ENCODE measurements at places on chromosomes 2 and 18.

GRCh38 chr18:56214706-56215105 lies 423.7 kb downstream of the TXNL1 start:
- DNase-seq, result no peak

GRCh38 chr18:67500522-67501205 lies 15.9 kb downstream of the DSEL start:
- no peak for DNase-seq

DNA sequence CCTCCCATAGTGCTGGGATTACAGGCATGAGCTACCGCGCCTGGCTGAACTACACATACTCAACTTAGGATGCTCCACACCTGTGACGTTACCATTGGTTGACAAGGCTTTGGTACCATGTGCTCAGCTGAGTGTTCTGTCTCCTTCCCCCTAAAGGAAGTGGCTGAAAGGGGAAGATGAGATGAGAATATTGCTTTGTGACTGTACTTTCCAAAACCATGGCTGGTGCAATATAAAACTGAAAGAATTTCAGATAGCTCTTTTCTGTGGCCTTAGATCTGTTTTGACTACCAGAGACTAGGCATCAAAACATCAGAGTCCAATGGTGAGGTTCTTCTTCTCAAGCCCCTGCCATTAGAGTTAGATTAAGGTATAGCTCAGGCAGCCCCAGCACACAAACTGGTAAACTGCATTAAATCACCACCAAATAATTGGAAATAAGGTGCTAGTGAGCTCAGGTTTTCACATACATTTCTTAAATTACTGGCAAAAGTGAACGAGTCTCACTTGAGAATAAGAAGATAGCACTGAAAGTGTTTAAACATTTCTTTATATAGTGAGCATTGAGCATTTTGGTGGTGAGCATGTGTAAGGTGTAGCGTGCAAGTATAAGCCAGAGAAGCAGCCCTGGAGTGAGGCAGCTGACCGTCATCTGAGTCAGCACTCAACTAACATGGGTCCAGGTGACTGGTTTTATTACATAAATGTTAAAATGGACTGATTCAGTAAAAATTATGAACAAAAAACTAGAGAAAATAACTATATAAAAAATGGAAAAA lies 113.5 kb upstream of the FZD5 start:
- DNase-seq, result no peak

- no peak for DNase-seq
Measured at GRCh38 chr2:239804161-239805042, 220.7 kb downstream of the NDUFA10 start.

DNA sequence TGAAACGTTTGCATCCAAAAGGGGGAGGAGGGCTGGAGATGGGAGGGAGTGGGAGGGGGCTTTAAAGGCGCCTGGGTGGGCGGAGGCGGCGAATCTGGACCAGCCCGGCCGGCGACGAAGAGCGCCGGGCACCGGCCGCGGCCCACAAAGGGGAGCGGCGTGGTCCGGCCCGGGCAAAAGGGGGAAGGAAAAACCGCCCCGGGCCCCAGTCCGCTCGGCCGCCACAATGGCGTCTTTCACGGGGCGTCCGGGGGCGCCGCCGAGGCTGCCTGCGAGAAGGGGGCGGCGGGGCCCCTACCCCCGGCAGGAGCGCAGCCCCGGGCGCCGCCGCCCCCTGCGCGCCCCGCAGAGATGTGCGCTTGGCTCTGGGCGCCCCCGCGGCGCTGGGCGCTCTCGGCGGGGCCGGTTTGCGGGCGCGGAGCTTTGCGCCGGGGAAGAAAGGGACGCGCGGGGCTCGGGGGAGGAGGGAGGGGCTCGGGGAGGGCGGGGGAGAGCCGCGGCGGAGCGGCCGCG lies 108.1 kb upstream of the KCTD1 start:
- DNase-seq, result no peak

DNA sequence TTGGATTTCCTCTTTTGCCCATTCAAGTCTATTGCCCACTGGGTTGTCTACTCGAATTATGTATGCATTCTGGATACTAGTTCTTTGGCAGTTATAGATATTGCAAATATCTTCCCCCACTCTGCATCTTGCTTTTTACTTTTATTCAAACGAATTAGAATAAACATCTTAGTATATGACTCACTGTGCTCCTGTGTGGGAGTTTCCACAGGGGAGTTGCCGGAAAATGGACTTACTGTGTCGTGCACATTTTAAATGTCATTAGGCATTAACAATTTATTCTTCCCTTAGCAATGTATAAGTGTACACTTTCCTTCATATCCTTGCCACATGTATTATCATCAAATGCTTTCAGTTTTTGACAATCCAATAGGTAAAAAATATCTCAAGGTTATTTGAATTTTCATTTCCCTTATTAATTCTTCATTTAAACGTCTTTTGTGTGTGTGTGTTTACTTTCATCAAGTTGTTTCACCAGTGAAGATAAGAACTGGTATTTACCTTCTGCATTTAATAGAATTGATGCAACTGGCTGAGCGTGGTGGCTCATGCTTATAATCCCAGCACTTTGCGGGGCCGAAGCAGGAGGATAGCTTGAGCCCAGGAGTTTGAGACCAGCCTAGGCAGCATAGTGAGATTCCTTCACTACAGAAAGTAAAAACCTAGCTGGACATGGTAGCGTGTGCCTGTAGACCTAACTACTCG lies 4.6 kb upstream of the UGT1A5 start:
- no peak for DNase-seq

DNA sequence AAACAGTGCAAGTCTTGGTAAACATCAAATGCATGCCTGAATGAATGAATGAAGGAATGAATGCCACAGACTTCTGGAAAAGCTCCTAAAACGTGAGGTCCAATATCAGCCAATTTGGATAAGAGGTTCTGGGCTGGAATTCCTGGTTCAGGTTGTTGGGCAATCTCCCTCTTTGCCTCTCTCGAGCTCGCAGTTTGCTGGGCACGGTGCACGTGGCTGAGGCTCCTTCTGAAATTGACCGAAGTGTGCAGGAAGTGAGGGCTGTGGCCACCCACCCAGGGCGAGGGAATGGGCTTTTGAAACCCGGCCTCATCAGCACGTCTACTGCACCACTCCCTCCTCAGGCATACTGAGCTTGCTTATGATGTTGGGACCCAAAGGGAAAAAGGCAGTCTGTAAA lies 288.8 kb upstream of the HS6ST1 start:
- peak; percentile 31 for DNase-seq

GRCh38 chr2:109125593-109126500 lies 3.2 kb upstream of the SH3RF3 start:
- no peak for DNase-seq

DNA sequence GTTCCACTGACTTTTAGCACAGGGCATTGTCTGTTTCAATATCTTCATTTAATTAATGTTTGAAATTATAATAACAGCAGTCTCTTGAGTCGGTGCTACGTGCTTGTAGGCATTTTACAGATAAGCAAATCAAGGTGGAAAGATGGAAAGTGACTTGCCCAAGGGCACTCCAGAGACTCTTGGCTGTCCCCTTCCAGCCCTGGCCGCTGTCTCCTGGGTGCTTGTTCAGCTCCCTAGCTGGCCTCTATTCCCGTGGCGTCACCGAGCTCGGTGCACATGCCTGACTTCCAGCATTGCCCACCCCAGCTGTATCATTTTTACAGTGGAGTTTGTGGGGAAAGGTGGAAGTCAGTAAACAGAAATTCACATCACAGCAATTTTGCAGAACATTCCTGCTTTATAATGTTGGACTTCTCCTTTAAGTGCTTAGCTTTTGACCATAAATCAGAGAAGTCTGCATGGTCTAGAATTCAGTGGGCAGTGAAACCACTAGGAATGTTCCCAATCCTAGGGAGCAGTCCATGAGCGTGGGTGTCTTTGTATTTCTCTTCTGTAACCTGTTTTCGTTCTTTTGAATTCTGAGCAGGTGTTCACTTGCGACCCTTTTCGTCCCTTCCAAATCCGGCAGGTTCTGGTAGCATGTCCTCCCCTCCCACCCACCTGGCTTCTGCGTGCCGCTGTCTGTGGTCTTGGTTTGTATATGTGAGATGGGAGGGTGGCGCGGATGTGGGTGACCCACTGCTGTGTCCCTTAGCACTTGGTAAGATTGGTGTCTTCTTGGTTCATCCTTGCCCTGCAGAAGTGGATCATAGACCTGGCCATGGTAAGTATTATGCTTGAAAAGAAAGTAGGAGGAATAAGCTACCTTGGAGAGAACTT lies 8.4 kb downstream of the SLC66A3 start:
- DNase-seq, result no peak

All from kidney (tissue), 22 donors.